Activated naive CD4-positive, alpha-beta T cell (primary cell): ENCODE measurements at places on chromosomes 6 and 20.

- DNase-seq = no peak
Measured at GRCh38 chr6:90297115-90297866, 648 bp upstream of the BACH2 start.

DNA sequence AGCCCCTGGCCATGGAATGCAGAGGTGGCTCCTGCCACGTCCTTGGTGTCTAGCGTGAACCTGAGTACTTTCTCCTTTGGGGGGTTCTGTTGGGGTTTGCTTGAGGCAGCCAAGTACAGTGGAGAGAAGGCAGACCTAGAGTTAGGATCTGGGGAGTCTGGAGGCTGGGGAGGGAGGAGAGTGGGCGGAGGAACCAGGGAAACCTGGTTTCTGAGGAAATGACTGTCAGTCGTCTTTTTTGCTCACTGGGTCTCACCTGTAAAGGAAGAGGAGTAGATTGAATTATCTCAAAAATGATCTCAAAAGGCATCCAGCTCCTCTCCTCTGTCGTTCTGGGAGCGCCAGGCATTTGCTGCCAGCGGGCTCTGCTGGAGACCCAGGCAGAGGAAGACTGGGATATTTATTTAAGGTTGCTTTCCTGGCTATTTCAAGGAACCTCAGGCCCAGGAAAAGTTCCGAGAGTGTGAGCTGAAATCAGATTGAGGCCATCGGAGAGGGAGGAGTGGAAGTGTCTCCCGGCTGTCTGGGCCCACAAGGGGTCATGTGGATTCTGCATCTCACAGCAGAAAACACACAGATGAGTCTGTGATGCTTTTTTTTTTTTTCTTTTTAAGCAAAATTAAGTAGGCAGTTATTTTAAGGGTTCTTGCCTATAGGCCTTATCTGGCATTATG lies 16.1 kb downstream of the EPB41L1 start:
- no peak for DNase-seq

- no peak for DNase-seq
Measured at GRCh38 chr20:19996917-19997316, 20.2 kb upstream of the NAA20 start.

GRCh38 chr6:45816674-45817297 lies 198.9 kb downstream of the CLIC5 start:
- DNase-seq = no peak

DNA sequence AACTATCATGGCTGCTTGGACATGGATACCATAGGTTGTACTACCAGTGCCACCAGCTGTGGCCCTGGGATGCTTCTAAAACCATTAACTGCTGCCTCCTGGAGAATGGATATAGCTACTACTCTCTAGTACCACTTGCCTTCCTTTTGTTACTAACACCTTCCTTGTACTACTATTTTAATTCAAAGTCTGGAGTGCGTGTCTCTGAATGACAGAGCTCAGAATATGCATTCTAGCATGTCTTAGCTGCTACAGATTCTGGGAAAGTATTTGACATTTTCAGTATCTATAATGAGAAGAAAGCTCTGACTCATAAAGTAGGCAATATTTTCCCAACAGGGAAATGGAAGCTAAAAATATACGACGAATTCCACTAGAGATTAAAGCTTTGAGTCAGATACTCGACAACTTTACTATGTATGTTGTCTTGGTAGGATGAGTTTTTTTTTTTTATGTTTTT lies 112.3 kb downstream of the PFDN4 start:
- DNase-seq = no peak

DNA sequence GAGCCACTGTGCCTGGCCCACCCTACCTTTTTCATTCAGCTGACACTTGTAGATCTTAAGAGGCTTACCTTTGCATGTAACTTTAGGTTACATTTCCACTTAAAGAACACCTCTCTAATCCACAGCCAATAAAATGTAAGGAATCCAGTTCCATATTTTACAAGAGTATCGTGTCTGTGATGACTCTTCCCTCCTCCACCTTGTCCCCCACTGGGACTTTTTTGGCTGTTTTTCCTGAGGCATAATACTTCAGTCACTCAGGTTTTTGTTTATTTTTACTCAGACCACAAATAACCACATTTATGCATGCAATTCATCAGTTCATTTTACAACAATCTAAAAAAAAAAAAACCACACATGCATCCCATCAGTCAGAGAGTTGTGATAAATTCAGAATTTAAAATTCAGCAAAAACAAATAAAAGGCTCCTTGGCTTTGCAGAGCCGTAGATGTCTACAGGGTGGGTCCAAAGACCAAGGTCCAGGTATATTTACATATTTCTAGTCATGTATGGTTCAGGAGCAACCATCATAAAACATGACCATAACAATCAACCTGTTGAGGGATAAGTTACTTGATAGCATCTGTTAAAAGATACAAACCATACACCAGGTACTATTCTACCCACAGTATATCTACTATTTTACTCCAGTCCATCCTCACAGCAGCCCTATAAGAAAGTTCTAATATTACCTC lies 9.9 kb downstream of the ATXN1 start:
- DNase-seq = no peak

- no peak for DNase-seq
Measured at GRCh38 chr20:48278961-48279481, 493.7 kb upstream of the SULF2 start.

DNA sequence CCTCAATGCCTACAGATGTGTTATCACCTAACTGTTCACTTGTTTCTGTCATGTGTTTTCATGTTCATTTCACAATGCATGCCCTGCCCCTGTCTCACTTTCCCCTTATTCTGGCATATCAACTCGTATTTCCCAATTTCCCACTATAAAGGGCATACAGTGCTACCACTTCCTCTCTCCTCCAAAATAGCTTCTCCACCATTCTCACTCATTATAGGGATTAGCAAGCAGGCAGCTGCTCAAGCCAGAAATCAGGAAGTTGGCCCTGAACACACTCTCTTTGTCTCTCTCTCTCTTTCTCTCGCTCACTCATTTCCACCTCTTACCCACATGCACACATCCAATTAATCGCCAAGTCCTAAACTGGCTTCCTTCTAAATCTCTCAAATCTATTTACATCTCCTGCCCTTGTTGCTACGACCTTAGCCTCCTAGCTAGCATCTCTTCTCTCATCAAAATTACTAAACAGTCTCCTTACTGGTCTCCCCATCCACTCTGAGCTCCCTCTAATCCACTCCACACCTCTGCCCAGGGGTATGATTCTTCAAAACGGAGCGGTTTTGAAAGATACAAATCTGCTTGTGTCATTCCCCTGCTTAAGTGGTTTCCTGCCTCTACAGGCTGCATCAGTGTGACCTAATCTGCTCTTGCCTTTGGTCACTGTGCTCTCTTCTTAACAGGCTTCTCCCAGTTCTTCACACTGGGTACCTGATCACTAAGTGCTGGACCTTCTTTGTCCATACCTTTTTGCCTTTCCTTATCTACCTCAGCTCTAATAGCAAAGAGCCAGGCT lies 196.2 kb downstream of the BTBD9 start:
- DNase-seq = no peak

DNA sequence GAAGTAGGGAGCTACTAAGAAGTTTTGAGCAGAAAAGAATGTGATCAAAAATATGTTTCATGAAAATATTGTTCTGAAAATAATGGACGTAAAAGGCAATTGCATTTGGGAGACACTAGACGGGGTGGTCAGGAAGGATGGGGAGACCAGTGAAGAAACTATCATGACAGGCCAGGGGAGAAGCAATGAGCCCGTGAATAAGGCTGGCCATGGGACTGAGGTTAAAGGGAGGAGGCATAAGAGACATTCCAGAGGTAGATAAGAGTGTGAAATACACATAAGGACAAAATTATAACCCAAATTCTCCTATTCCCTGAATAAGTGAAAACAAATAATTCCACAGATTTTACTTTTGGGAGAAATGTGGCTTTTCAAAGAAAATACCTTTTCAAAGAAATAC lies 51.7 kb downstream of the MARCKS start:
- no peak for DNase-seq

- no peak for DNase-seq
Measured at GRCh38 chr6:149224399-149224798, 93.1 kb upstream of the TAB2 start.

GRCh38 chr6:16318538-16318937 lies 80.2 kb downstream of the GMPR start:
- peak; percentile 6 for DNase-seq

- DNase-seq = no peak
Measured at GRCh38 chr6:42009844-42010184, 40.5 kb upstream of the TAF8 start.

DNA sequence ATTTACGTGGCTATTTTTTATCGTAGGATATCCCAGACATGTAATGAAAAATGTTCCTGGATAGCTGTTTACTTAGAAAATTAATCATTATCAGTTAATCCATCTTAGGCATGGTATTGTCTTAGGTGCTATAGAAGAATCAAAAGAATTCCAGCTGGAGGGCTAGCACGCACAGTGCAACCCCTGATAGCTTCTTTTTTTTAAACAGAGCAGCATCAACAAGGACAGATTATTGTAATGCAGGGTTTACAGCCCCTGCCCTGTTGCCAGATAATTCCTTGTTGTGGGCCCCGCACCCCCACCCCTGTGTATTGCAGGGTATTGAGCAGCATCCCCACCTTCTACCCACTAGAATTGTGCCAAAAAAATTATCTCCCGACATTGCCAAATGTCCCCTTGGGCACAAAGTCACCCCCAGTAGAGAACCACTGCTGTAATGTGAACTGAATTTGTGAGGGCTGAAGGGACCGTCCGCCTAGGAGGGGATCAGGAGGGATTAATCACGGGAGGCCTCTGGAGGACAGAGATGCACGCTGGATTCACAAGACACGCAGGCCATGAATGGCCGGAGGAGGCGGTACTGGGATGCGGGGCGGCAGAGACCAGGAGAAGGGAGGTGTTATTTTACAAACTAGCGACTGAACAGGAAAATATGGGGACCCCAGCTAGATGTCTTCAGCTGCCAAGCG lies 174.6 kb downstream of the ZDHHC14 start:
- no peak for DNase-seq

- no peak for DNase-seq
Measured at GRCh38 chr6:128314190-128314589, 206.2 kb downstream of the PTPRK start.

GRCh38 chr20:18794428-18794787 lies 19.2 kb upstream of the SCP2D1 start:
- no peak for DNase-seq

DNA sequence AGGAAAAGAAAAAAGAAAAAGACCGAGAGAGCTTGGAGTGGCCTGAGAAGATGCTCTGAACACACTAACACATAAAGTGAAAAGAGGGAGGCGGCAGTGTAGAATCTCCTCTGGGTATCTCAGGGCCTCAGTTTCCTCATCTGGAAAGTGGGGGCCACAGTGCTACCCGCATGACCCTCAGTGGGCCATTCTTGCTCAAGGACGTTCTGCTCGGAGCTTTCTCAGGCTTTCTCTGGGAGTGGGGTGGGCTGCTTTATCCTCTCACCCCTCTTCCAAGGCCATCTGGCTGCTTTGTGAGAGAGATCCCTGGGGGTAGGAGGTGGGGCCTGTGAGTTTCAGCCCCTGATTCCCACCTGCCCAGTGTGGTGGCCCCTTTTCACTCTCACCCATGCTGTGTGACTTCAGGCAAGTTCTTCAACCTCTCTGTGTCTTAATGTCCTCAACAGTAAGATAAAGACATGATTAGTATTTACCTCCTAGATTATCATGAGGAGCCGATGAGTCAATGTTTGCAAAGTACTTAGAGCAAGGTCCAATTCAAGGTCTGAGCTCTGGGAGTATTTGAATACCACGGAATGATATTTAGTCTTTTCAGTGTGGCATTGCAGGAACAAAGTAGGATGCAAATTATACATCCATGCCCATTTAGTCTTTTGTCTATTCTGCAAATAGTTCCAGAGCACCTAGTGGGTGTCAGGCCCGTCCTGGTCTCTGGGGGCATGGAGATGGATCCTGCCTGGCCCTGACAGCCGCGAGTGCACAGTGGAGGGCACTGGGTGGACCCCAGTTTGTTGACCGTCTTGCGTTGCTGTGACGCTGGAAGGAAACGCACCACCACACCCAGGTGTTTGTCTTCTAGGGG lies 34.3 kb downstream of the SRC start:
- DNase-seq = no peak

- no peak for DNase-seq
Measured at GRCh38 chr6:73801652-73802268, 105.8 kb downstream of the CD109 start.

DNA sequence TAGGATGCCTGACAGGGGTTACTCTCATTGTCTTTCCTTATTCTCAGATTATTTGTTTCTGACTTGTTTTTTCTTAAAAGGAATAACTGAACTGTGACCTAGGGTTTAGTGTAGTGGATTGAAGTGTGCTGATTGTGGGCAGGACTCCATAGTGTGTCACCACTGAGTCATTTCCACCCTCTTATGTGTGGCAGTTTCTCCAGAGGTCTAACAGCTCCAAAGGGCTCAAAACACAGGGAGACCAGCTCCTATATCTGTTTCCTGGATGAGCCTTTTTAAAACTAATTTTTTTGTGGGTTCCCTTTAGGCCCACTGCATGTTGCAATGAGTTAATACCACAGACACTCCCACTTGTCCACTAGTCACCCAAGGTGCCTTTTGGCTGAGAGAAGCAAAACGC lies 951.1 kb upstream of the ADGRB3 start:
- DNase-seq = no peak

DNA sequence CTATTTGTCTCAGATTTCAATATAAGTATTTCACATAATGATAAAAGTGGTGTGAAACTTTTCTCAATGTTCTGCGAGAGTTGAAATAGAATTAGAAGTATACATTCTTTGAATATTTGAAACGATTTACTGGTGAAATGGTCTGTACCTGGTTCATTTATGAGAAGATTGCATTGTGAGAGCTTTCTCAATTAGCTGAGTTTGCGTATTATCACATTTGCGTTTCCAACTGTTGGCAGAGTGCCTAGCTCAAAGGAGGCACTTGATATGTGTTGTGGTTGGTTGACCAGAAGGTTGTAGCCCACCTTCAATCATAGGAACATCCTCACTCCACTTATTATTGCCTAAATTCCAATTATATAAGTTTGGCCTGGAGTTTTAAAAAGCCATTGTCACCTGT lies 58.8 kb upstream of the EXOC2 start:
- no peak for DNase-seq

- no peak for DNase-seq
Measured at GRCh38 chr6:89618026-89618425, 20.5 kb downstream of the LYRM2 start.

DNA sequence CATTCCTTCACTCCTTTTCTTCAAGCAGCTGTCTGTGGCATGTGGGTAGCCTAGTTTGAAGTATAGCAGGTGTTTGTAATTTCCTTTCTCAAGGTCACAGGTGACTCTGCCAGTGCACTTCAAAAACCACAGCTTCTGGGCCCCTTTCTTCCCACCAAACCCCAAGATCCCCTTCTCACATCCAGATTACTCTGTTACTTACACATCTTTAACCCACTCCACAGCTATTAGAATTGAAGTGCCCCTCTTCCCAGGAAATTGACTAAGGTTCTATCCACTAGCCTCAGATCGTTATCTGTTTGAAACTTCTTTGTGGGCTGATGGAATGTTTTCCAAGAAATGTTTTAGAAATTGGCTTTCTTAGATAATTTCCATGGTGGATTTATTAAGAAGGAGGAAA lies 150.8 kb downstream of the AHI1 start:
- DNase-seq = no peak

- DNase-seq = no peak
Measured at GRCh38 chr20:408843-409696, 971 bp downstream of the RBCK1 start.
